Activated T-helper 1 cell treated with Interleukin-2 at 50 U/mL for 16 hours (primary cell): ENCODE measurements at places on chromosomes 16 and 17.

- peak; percentile 68 for DNase-seq
These were observed at the start of gene BRD7 for GRCh38 chr16:50368410-50369132. TSS of gene BRD7 (minus strand) at chr16:50368988. CDS start at chr16:50368774, 214 bp downstream.

DNA sequence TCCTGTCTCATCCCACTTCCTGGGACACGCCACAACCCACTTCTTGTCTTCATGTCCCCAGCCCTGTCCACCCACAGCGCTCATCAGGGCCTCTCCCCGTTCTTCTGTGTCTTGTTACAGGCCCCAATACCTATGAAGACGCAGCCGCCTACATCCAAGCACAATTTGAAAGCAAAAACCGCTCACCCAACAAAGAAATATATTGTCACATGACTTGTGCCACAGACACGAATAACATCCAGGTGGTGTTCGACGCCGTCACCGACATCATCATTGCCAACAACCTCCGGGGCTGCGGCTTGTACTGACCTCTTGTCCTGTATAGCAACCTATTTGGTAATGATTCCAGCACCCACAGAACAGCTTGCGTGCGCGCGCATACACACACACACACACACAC, 70.6 kb downstream of the AMFR start:
- no peak for DNase-seq

DNA sequence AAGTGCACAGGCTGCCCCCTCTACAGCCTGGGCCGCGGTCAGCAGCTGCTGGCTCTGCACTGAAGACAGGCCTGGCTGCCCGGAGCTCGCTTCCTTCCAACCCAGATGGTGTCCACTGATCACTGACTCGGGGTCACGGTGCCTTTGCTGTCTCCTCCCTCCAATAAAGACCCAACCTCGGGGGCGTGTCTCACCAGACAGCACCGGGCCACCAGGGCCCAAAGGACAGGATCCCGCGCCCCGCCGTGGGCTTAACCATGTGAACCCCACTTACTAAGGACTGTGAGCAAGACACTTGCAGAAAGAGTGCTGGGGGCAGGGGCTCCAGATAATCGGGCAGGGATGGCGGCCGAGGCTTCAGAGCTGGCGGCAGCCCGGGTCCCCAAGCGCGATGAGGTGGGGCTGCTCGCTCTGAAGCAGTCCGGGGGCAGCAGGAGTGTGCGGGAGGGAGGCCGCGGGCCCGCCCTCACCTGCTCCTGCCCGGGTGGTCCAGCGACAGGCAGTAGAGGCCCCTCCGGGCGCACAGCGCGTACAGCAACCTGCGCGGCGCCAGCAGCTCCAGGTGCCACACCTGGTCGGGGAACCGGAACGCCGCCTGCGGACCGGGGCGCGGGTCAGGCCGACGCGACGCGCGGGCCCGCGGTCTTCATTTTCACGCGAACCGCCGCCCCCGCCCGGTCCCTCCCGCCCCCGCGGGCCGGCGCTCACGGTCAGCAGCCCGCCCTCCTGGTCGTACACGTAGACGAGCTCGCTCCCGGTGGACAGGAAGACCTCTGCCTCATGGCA, 502 bp downstream of the FAAP100 start:
- DNase-seq, result no peak

DNA sequence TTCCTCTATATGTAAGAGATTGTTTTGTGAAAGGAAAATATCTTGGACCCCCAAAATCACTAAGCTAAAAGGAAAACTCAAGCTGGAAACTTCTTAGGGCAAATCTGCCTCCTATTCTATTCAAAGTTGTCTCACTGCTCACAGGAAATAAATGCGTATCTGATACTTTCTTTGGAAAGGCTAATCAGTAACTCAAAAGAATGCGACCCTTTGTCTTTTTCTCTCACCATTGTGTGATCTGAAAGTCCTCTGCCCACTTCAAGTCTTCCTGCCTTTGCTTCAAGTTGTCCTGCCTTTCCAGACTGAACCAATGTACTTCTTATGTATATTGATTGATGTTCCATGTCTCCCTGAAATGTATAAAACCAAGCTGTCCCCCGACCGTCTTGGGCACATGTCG, 157.3 kb downstream of the KIF2B start:
- no peak for DNase-seq

- no peak for DNase-seq
These were observed 11.8 kb downstream of the STARD3 start for GRCh38 chr17:39648616-39649366.

DNA sequence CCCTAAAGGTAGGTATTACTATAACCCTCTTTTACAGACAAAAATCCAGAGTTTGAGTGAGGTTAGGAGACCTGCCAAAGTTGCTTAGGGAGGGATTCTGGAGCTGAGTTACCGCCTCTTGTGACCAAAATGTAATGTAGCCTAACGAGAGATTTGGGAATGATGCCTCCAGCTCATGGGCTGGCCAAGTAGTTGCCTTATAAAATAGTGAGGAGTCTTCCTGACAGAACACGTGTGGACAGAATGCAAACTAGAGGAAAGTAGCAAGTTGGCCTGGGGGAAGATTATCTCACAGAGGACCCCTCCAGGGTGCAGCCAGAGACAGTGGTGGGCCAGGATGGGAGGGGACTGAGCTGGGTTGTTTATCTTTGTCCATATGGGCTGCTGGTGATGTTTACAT, 543.7 kb upstream of the CDH11 start:
- no peak for DNase-seq

DNA sequence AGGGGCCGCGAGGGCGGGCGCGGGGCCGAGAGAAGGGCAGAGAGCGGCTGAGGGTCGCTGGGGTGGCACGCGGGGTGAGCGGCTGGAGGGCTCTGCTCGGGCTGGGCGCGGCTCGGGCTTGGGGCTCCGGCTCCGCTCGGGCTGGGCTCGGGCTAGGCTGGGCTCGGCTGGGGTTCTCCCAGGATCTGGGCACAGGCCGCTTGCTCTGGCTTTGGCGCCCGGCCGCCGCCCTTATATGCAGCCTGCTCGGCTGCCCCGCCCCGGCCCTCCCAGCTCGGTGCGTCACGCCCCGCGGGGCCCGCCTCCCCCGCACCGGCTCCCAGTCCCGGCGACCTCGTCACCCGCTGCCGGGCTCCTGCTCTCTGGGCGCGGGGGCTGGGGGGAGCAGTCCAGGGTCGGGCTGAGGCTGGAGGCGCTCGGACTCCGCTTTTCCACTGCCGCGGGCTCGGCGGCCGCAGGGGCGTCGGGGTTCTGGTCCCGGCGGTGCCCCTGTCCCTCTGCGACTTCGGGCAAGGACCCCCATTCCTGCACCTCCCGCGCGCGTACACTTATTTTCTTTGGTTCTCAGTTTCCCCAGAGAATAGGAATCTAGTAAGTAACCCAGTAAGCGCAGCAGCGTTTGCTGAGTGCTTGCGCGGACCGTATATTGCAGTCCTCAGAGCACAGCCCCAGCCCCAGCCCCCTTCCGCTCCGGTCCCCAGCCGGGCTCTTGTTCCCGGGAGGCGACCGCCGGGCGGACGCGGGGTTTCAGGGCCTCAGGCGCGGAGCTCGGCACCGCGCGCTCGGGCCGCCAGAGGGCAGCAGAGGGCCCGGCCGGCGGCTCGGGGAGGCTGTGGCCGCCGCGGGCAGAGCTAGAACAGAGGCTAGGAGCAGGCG, at the start of gene RASD1:
Gene RASD1 (minus strand): TSS at position 207 of the 876 bp plus-strand sequence. CDS start 214 bp downstream, outside the sequence.
- peak; percentile 72 for DNase-seq

- DNase-seq, result peak; percentile 27
These were observed 561 bp downstream of the AXIN1 start for GRCh38 chr16:351804-352520.

GRCh38 chr17:50218771-50219315, 17.4 kb upstream of the COL1A1 start:
- DNase-seq, result no peak

DNA sequence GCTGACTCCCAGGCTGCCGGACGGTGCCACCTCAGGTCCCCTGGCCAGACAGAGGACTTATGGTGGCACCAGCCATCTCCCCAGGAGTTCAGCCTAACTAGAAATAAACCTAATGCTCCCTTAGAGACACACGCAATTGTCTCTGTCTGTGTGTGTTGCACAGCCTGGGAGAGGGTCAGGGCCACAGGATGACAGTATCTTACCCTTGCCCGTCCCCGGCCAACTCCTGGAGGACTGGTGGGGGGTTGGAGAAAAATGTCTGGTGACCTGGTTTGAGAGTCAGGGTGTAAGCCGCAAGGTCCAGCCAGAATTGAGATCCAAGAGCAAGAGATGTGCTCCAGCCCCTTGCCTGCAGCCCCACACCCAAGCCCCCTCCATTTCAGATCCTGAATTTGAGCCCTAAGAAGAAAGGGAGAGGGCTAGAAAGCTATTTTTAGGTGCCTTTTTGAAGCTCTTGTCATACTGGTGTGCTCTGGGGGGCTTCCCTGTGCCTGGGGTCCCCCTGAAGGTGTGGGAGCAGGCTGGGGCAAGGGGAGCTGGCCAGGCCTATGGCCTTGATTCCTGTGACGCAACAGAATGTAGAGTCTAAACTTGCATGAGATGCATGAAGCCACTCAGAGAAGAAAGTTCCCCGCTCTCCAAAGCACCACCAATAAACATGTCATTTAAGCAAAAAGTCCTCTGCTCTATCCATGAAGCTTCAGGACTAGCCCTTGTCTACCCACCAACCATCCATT, 12.9 kb downstream of the ZNF319 start:
- DNase-seq, result no peak

DNA sequence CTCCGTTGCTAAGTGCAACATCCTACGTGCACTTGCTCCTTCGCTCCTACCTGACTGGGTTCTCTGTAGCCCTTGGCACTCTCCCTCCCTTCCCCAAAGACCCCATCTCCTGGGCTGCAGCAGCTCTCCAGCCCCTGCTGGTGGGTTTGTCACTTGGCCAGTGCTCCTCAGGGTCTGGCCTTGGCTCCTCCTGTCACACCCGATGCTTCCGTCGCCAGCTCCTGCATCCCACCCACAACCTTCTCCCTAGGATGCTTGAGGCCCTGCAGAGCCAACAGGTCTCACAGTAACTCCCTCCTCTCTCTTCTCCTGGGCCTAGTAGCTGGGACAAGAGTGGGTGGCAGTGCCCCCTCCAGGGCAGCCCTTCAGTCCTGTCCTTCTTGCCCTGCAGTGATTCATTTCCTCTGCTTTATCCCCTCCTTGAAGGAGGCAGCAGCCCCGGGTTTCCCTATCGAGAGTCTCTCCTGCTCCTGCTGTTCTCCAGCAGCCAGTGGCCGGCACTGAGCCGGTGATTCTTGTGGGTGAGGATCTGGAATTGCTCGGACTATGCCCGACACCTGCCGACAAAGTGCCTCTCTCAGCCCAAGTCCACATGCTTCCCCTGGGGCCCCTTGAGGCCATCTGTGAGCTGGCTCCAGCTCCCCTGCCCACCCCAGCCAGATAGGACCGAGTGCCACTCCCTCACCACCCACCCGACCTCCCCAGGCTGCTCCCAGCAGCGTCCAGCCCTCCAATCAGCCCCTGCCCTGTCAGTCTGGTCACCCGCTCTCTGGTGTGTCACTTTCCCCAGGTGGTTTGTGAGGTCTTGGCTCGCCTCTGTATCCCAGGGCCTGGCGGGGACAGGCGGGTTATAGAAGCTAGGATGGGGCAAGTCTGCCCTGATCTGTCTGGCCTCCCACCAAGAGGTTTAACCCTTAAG, 3.8 kb downstream of the LITAFD start:
- no peak for DNase-seq

DNA sequence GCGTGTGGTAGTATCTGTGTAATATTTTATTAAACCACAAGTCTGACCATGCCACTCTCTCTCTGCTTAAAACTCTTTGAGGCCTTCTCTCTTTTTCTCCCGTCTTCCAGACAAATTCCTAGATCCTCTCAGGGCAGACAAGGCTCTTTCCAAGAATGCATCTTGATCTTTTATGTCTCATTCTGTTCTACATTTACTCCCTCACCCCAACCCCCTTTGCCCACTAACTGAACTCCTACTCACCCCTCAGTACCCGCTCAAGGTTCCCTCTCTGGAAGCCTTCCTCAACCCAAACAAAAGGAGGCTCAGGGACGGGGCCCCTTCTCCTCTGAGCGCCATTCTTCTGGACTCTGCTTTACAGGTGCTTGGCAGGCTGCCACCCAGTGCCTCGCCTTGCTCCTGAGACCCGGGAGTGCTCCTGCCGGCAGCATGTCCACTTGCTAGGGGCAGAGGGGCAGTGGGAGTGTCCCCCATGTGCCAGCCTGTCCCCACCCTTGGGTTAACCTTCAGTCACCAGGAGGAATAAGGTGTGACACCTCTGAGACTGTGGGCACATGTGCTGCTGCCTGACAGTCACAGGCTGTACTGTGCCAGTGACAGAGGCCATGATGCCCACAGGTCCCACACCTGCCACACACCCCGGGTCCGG, 9.2 kb downstream of the SLC13A2 start:
- DNase-seq, result no peak

DNA sequence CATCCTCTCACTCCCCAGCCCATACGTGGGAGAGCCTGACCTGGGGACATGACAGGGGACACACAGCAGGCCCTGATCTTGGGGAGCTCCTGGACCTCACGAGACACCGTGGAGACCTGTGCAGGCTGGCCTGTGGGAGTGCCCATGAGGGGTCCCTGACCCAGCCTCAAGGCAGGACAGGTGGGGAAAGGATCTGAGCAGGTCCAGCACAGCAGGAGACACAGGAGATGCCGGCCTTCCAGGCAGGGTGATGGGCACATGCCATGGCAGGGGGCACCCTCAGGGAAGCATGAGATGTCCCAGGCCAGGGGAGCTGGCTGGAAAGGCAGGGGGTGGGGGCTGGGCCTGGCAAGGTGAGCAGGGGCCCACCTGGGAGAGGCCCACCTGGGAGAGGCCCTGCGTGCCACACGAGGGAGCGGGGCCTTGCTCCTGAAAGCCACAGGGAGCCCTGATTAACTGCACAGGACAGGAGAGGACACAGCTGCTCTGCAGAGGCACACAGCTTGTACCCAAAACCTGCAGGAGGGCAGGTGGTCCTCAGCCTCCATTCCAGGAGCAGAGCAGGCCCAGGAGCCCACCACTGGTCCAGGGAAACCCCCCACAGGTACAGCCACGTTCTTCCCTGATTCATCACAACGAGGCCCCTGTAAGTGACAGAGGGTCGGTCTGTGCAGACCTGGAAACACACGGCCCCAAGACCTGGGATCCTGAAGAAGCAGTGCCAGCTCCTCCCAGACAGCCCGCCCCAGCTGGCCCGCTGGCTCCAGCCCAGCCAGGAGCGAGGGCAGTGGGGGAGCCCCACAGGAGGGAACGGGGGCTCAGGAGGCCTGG, 26.6 kb upstream of the KRT17 start:
- no peak for DNase-seq

- no peak for DNase-seq
These were observed 72.7 kb downstream of the SOX9 start for GRCh38 chr17:72193391-72194106.
